ENCODE measurements at places on chromosomes 12 and 14.

GRCh38 chr14:74974364-74975058 lies 19.1 kb upstream of the PGF start:
- DNase-seq: no peak

DNA sequence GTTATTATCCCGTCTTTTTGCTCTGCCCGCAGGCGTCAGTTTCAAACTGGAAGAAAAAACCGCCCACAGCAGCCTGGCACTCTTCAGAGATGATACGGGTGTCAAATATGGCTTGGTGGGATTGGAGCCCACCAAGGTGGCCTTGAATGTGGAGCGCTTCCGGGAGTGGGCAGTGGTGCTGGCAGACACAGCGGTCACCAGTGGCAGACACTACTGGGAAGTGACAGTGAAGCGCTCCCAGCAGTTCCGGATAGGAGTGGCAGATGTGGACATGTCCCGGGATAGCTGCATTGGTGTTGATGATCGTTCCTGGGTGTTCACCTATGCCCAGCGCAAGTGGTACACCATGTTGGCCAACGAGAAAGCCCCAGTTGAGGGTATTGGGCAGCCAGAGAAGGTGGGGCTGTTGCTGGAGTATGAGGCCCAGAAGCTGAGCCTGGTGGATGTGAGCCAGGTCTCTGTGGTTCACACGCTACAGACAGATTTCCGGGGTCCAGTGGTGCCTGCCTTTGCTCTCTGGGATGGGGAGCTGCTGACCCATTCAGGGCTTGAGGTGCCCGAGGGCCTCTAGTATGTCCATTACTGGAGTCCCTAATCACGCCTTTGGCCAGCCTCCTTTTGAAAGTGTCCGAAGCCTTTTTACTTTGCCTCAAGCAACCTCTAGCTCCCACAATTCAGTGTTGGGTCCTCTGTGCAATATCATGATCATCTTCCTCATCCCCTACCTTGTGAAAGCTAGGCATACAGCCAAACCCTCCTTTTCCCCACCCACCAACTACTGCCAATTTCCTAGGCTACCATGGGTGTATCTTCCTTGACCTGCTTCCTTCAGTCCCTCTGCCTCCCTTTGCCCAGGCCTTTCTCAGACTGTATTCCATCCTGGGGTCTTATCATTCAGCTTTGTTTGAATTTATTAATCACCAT lies 891 bp downstream of the SPRYD4 start:
- no peak for DNase-seq

DNA sequence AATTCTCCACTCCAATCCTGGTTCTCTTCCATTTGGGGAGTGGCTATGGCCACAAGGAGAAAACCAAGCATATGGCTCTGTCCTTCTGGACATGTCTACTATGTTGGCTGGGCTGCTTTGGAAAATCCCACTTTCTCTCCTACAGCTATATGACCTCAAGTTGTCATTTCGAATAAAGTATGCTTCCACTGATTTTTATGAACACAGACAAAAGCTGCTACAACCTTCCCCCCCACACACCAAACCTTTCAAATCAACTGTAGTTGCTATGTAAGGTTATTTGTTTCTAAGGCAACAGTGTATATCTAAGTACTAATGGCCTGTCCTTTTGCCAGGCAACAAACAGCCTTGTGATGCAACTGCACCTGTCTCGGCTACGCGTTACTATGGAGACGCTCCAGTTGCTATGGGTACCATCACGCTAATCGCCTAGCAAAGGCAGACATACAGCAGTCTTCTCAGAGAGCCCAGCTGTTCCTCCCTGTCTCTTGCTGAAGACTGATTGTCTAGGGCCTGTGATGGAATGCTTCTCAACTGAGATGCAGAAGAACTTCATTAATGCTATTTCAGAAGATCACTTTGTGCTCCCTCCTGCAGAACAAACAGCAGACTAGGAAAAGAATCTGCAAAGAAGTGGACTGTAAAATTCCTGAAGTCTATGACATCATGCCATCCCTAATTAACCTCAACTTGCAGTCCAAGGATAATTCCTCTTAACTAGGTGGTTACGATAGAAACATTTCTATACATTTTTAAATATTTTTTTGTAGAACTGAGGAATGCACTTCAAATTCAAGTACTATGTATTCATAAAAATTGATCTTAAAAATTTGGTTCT lies 67.6 kb downstream of the FOXN3 start:
- DNase-seq: no peak

DNA sequence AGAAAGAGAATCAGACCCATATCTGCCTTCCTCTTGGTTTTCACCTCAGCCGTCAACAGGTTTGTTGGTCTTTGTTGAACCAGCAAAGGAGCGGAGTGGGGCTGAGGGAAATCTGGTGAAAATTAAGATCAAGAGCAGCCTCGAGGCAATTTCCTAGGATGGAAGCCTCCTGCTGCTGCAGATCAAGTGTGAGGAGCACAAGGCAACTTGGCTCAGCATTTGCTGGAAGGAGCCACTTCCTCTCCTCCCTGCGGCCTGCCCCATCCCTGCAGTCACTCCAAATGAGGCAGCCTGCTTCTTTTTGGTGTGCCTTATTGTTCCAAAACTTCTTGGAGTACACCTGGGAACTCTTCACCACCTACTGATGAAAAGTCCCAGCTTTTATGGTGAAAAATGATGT lies 4.9 kb downstream of the TC2N start:
- no peak for DNase-seq

DNA sequence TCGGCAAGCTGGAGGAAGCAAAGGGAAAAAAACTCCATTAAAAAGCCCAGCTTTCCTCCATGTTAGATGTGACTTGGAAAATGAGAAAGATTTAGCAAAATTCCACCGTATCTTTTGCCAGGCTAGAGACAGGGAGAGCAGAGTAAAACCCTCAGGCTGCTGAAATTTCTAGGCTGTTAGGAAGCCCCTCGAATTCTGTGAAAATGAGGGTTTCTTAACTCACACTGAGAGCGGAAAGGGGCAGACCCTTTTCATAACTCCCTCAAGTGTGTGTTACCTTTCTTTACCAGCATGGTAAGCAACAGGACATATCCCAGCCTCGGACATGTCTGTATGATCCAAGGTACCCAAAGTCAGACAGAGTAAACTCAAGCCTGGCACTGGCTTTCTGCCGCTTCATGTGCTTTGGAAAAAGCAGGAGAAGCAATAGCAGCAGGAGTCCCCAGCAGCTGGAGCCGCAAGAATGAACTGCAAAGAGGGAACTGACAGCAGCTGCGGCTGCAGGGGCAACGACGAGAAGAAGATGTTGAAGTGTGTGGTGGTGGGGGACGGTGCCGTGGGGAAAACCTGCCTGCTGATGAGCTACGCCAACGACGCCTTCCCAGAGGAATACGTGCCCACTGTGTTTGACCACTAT lies at the start of gene RHOJ:
Gene RHOJ, plus strand, starts transcription at position 37 of the 637 bp plus-strand sequence. Its CDS starts 427 bp downstream, at position 464.
- no peak for DNase-seq

- DNase-seq: no peak
Measured at GRCh38 chr12:131897875-131898274, 3.5 kb downstream of the ULK1 start.

- DNase-seq: no peak
Measured at GRCh38 chr14:54622192-54622958, 55.4 kb downstream of the SAMD4A start.

DNA sequence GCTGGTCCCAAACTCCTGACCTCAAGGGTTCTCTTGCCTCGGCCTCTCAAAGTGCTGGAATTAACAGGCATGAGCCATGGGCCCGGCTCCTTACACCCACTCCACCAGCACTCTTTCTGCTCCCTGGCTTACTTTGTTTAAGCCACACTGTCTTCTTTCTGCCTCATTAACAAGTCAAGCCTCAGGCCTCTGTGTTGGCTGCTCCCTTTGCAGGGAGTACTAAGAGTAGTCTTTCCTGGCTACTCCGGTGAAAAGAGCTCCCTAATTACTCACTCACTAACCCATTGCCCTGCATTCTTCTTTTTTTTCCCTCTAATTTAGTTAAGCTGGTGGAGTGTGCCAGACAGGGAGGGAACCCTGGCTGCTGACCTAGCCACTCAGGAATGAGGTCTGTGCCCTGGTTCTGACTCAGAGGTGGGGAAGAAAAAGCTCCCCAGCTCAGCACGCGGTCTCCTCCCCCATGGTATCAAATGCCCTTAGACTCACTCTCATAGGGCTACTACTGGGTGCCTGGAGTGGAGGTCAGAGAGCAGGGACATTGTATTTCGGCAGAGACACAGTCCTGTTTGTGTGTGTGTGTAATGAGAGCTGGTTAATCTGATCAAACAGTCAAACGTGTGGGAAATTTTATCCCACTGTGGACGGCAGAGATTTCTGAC lies 19.8 kb downstream of the GALNT6 start:
- no peak for DNase-seq

DNA sequence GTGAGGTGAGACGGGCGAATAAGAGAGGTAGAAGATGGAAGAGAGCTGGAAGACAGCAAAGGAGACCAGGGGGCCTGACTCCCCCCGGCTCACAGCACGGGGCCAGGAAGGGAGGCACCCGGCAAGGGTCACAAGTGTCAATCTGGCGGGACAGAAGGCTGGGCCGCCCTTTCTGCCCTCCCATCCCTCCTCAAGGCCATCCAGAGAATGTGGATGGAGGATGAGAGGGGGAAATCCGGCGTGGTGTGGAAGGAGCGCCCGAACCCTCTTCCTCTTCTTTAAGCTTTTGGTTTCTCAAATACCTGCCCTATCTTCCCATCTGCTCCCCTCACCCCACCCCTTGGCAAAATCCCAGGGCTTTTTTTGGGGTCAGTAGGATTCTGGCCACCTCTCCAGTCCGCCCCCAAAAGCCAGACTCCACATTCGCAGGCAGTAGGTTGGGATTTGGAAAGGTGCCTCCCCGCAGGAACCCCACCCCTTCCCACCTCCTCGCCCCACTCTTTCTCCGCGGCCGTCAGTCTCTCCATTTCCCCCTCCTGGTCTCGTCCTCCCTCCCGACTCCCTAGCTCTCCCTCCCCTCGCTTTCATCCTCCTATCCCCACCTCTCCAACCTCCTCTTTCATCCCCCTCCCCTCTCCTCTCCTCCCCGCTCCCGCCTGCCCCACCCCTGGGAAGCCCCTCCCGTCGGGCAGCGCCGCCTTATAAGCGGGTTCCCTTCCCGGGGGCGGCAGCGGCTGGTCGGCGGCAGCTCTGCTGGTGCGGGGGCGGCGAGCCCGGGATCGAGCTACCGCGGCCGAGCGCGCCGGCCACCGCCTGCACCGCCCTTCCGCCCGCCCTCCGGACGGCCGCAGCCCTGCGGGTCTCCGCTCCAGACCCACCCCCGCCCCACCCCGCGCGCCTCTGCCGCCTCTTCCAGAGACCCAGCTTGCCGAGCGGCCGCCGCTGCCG lies at the start of gene PTMS:
Gene PTMS, plus strand, starts transcription at position 730 of the 948 bp plus-strand sequence. CDS start 343 bp downstream, outside the sequence.
- no peak for DNase-seq

DNA sequence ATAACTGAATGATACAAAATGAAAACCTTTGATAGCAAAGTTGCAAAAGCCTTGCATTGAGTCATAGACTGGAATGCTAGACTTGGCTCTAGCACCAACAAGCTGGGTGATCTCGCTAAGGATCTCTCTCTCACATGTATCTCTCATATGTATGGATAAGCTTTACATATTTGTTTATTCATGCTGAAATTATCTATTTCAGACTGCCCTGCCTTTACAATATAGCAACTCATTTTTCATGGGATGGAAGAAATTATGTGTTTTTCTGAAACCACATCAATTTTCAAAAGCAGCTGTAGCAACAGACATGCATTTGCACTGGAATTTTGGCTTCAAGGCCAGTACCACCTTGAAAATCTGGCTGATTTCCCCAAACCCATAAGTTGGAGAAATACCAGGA lies 11.4 kb downstream of the RERG start:
- no peak for DNase-seq

DNA sequence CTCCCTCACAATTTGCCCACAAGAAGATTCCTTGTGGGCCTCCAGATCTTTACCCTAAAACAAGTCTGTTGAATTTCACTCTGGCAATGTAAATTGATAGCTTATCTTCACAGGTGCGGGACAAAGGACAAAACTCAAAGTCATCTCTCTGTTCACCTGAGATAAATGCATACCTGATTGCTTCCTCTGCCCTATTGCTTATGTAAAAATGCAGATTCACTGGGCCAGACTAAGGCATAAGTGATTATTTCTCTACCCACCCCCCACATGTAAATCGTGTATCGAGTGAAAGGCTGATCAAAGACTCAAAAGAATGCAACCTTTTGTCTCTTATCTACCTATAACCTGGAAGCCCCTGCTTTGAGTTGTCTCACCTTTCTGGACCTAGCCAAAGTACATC lies 316.8 kb downstream of the SSPN start:
- DNase-seq: no peak

GRCh38 chr12:54375259-54375579 lies 9.3 kb downstream of the ZNF385A start:
- DNase-seq: no peak

DNA sequence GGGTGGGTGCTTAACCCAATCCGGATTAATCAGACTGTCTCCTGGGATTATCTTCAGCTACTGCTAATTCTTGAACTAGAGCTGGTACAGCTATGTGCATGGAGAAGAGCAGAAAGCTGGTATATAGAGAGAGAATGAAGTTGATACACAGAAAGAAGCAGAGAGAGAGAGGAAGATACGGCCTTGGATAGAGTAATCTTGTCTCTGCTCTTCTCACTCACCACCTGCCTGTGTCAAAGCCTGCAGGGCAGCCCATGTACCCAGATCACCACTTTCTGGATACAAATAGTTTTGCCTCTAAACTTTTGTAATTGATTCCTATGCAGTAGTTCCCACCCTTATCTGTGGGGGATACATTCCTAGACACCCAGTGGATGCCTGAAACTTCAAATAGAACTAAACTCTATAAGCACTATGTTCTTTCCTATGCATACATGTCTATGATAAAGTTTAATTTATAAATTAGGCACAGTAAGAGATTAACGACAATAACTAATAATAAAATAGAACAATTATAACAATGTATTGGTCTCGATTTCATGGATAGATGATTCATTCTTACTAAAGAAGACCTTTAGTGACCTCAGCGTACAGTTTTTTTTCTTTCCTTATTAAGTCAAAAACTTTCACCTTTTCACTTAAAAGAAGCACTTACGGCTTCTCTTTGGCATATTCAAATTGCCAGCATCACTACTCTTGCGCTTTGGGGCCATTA lies 45.5 kb downstream of the YEATS4 start:
- no peak for DNase-seq

All from KG1 (cell line).